Stimulated activated CD4-positive, alpha-beta T cell treated with anti-CD3 and anti-CD28 coated beads, TNF-alpha, amount 100 ng/mL, for 4 hours (primary cell): ENCODE measurements at places on chromosomes 11 and 22.

GRCh38 chr11:77418155-77418970 is 55.5 kb downstream of the PAK1 start:
- DNase-seq: no peak

GRCh38 chr11:84722583-84723108 is 904.5 kb downstream of the DLG2 start:
- DNase-seq: no peak

GRCh38 chr22:41203118-41203517 is 2.0 kb upstream of the L3MBTL2 start:
- no peak for DNase-seq

- DNase-seq: no peak
Measured at GRCh38 chr11:111659201-111660115, 57.2 kb downstream of the SIK2 start.

DNA sequence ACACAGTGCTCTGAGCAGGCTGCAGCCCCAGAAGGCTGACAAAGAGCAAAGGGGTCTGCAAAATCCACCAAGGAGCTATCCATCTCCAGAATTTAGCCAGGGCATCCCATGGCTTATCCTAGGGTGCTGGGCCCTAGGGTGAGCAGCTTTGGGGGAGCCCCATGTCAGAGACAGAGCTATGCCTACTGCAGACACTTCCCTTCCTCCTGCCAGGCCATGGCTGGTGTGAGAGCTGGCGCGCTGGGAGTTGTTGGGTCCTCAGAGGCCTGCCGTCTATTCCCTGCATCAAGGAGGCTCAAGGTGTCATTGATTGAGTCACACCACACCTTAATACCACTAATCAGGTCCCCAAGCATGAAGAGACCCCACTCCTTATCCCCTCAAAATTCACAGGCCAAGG is 85.3 kb upstream of the TP53I11 start:
- no peak for DNase-seq

DNA sequence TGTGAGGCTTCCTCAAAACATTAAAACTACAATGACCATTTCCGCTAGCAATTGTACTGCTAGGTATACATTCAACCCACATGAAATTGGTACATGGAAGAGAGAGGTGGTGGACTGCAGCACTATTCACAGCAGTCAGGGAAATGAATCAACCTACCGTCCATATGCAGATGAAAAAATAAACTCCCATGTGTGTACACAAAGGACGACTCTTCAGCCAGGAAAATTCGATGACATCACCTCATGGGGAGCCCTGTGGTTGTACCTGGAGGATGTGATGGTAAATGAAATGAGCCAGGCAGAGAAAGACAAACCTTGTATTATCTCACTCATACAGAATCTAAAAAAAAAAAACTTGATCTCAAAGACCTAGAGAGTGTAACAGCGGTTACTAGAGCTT is 23.3 kb downstream of the RFPL3 start:
- no peak for DNase-seq

GRCh38 chr11:102733232-102733875 is 8.6 kb upstream of the MMP8 start:
- no peak for DNase-seq

- DNase-seq: no peak
Measured at GRCh38 chr22:24486501-24486921, 8.6 kb upstream of the UPB1 start.

DNA sequence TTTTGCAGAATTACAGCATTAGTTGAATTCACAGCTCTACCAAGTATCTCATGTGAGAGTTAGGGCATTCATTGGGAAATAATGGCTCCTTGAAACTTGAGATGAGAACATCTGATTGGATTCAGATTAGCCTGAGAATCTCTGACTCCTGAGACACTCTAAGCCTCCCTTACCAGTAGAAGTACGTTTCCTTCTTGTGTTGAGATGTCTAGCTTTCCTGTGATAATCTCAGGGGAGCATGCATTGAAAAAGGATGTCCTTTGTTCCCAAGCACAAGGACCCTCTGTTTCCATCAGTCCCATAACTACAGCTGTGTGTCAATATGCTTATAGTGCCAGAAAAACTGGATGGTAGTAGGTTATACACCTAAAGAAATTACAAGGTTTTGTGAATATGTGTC is 35.2 kb upstream of the RDX start:
- no peak for DNase-seq

GRCh38 chr11:36033082-36033751 is 89.4 kb downstream of the LDLRAD3 start:
- DNase-seq: no peak

GRCh38 chr11:36594316-36594989 is at the start of gene IFTAP:
IFTAP (plus strand) TSS chr11:36594502; CDS start chr11:36610104, 15,602 bp downstream.
- DNase-seq: no peak

- no peak for DNase-seq
Measured at GRCh38 chr11:3830730-3831129, 10.0 kb downstream of the RHOG start.
